ENCODE measurements at places on chromosomes 7 and 10.

GRCh38 chr10:8776926-8777622, 722.6 kb downstream of the GATA3 start:
- DNase-seq: no peak

- DNase-seq: no peak
These were observed 53.8 kb upstream of the PDGFA start for GRCh38 chr7:573269-573932.

DNA sequence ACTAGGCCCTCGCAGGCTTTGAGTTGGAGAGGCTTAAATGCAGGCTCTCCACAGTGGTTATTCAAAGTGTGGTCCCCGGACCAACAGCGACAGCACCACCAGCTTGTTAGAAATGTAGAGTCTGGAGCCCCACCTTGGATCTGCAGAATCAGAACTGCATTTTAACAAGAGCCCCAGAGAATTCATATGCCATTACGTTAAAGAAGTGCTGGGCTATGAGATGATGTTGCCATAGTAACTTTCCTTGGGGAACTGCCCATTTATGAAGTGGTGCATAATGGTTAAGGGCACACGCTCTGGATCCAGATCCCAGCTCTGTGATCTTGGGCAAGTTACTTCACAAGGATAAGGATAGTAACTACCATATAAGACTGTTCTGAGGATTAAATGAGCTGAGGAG, 48.9 kb downstream of the ZCCHC24 start:
- DNase-seq: no peak

DNA sequence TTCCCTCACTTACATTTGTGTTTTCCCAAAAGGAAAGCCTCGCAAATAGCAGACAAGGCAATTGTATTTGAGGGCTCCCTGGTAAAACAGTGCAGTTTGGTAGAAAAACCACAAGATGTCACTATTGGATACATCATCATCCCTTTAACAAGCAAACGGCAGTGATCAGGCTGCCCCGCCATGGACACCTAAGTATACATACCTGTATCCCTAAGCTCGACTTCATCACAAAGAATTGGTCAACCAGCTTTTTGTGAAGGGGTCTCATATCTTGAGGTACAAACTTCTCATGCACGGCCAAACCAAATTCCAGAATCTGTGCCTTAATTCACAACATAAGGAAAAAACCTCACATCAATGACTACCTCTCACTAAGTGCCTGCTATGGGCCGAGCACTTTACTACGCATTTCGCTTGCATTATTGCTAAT, 179.5 kb upstream of the IMMP2L start:
- DNase-seq: peak; percentile 27

GRCh38 chr10:21049482-21049881, 152.4 kb upstream of the NEBL start:
- no peak for DNase-seq

GRCh38 chr10:48523820-48524758, 80.8 kb downstream of the ARHGAP22 start:
- DNase-seq: peak; percentile 41
